Fibroblast of the aortic adventitia (primary cell): ENCODE measurements at places on chromosomes 11 and 22. TPM values are rescaled to one million over a fixed set of nuclear protein-coding genes. Genes with fewer than 3 reads are reported as not detected.

DNA sequence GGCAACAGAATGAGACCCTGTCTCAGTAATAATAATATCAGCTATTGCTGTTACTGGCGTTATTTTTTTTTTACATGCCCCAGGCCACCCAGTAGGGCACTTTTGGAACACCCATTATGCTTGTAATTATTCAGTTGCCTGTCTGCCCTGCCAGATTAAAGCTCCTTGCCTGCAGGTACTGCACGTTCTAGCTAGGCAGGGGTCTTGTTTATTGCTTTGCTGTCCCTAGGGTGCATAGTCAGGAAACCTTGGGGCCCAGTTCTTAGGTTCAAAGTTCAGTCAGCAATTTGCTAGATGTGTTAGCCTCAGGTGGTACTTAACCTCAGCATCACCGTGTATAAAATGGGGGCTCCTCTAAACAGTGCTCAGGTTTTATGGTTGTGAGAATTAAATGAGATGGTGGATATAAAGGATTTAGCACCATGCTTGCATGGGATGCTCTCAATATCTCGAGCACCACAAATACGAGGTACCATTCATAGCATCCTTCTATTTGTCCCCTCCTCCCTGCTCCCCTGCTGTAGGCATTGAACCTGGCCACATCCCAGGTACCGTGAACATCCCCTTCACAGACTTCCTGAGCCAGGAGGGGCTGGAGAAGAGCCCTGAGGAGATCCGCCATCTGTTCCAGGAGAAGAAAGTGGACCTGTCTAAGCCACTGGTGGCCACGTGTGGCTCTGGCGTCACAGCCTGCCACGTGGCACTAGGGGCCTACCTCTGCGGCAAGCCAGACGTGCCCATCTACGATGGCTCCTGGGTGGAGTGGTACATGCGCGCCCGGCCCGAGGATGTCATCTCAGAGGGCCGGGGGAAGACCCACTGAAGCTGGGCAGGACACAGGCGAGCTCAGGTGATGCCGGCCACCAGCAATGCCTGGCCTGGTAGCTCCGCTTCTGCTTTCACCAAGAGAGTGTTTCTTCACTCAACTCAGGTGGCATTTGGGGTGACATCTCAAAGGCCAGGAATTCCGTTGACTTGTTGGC, 9.4 kb downstream of the MPST start:
- no peak for DNase-seq

DNA sequence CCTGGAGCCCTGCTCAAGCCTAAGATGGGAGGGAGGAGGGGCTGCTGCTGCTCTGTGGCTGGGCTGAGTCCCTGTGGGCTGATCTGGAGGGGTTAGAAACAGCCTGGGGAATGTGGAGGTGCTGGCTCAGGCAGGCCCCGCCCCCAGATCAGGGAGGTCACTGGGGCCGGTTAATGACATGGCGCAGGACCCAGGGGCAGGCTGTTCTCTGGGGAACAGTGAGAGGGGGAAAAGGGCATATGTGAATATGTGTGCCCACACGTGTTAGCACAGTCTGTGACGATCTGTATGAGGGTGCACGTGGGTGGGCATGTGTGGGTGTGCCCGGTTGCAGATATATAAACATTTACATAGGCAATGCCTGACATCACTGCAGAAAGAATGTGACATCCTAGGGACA, 143.5 kb downstream of the MIAT start:
- no peak for DNase-seq

- DNase-seq = no peak
Measured at GRCh38 chr22:37391702-37392101, 35.6 kb downstream of the ELFN2 start.

GRCh38 chr11:125140233-125140632, 24.3 kb upstream of the PKNOX2 start:
- no peak for DNase-seq

Gene FGF4
- 0.08 TPM in 1 of 2 replicates, not detected in the other for total RNA-seq

Gene RPS19BP1
- 39.6 and 108 TPM in 2 replicates for total RNA-seq

Gene ADAMTS8
- total RNA-seq = 2.6 TPM in 1 of 2 replicates, not detected in the other

Gene TENM4
- total RNA-seq = 26.4 and 113 TPM in 2 replicates
